Activated gamma-delta T cell (primary cell): ENCODE measurements at places on chromosomes 16 and 17.

DNA sequence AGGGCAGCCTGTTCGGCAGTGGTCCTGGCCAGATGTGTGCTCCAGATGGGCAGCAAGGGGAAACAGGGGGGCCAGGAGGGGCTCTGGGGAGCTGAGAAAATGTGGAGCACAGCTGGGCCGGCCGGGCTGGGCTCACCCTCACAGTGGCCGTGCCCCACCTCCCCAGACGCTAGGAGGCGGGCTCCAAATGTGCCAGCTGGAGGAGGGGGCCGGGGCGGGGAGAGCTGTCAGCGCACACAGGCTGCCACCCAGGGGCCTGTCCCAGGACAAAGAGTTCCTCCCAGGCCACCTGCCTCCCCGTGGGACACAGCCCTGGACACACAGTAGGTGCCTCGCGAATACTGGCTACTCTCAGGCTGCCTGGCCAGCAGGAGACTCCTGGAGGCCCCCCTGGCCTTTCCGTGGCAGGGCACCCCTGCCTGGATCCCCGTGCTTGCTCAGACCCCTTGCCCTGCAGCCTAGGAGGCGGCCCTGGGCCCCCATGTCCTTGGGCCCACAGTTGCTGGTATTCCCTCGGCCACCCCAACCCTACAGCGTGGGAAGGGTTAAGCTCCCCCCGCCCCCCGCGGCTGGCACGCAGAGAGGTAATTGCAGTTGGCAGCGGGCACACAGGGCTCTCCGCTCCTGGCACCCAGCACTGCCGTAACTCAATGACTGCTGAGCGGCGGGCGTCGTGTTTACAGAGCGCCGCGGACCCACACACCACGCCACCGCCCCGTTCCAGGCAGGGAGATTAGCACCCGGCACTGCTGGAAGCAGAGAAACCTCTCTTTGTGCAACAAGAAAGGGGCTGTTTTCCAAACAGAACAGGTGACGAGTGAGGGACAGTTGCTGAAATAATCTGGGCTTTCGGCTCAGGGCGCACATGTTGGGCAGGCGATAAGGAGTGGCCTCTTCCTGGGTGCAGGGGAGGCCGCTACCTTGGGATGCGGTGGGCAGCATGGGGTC lies 32.2 kb downstream of the BAHCC1 start:
- no peak for DNase-seq

DNA sequence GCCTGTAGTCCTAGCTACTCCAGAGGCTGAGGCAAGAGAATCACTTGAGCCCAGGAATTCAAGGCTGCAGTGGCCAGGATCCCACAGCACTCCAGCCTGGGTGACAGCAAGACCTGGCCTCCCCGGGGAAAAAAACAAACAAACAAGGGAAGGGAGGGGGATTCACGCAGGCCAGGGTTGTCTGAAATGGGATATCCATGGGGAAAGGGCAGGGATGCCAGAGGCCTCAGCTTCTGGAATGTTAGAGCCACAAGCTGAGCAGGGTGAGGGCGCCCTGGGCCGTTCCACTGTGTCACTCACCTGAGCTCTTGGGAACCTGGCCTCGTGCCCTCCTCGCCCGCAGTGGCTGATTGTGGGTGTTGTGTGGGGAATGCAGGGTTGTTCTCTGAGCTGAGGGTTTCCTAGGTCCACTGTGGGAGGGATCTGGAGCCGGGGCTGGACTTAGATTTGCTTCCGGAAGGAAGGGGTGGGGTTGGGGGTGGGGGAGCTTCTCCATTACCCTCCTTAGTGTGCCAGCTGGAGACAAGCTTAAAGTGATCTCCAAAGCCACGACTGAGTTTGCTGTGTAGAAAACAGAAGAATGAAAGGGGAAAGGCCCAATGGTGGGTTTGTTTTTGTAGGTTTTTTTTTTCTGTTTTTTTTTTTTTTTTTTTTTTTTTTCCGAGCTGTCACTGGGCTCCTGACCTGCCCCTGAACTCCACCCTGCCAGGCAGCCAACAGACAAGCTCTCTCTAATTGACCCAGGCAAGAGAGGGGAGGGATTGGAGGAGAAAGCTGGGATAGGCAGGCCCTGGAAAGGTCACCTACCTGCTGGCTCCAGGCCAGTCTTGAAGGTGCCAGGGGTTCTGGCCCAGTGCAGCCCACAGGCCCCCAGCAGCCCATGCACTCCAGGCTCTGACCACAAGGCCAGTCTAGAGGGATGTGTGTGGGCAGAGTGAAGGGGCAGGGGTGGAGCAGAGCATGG lies at the start of gene SULT1A1:
Gene SULT1A1, minus strand, starts transcription at position 414 of the 964 bp plus-strand sequence. CDS start 1,189 bp downstream, outside the sequence.
- no peak for DNase-seq

DNA sequence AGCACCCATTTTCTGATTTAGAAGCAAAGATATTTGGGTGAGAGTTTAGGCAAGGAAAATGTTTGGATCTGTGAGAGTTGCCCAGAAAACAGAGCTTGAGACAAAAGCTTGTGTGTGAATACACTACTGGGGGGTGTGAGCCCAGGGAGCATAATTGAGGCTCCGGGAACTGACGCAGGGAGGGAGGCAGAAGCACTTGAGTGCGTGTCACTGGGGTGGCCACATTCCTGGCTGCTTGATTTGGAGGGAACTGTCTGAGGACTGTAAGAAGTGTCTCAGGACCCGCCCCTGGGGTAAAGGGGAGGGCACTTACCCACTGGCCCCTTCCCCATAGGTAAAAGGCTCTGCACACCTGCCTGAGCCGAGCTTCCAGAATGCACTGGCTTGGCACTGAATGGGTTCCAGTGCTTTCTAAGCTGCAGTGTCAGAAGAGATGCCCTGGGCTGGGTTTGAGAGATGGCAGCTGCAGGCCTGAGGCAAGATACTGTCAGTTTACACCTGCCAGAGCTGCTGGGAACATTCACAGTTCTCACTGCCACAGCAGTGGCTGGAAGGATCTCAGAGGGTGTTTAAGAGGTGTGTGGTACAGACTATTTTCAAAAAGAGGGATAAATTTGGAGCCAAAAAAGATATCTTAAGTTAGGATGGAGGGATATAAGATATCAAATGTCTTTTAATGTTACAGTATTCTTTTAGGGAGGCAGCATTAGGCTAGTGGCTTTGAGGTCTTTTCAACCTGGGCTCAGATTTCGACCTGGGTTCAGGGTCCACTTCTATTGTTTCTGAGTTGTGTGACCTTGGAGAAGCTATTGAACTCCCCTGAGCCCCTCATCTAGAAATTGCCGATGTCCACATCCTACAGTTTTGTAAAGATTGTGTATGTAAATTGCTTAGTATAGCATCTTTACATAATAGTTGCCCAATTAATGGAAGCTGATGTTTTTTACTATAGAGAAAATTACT lies 6.9 kb upstream of the TEX2 start:
- no peak for DNase-seq

- no peak for DNase-seq
These were observed 54.2 kb upstream of the PMFBP1 start for GRCh38 chr16:72226136-72226535.

DNA sequence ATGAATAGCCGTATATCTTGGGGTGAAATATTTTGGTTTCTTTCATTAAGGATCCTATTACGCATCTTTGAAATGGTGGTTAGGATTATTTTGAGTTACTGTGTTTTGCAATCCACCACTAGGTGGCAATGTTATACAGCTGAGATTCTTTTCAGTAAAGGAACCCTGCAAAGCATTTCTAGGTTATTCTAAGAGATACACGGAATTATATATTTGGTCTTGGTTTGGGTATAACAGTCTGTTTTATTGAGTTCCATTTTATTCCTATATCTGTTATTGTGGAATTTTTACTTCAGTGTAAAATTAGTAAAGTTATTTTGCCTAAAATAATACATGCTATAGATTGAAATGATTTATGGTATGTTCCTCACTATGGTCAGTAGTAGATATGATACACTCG lies 62.9 kb upstream of the CPHXL start:
- no peak for DNase-seq

- no peak for DNase-seq
These were observed 9.9 kb downstream of the NXPH3 start for GRCh38 chr17:49585422-49586027.

DNA sequence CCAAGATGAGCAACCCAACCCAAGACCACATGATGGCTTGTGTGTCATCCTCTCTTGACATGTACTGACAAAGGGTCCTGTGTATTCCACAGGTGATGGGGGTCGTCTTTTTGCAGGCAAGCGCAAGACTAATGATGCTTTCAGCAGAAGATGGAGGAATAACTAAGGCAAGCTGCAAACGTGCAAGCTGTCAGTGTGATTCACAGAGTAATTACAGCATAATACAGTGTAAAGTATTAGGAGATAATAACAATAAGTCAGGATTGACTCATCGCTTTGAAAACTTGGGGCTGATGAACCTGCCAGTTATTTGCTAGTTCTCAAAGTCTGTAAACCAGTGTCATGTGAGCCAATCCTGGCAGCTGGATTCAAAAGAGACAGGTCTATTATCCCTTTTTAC lies 41.6 kb upstream of the ASIC2 start:
- no peak for DNase-seq

DNA sequence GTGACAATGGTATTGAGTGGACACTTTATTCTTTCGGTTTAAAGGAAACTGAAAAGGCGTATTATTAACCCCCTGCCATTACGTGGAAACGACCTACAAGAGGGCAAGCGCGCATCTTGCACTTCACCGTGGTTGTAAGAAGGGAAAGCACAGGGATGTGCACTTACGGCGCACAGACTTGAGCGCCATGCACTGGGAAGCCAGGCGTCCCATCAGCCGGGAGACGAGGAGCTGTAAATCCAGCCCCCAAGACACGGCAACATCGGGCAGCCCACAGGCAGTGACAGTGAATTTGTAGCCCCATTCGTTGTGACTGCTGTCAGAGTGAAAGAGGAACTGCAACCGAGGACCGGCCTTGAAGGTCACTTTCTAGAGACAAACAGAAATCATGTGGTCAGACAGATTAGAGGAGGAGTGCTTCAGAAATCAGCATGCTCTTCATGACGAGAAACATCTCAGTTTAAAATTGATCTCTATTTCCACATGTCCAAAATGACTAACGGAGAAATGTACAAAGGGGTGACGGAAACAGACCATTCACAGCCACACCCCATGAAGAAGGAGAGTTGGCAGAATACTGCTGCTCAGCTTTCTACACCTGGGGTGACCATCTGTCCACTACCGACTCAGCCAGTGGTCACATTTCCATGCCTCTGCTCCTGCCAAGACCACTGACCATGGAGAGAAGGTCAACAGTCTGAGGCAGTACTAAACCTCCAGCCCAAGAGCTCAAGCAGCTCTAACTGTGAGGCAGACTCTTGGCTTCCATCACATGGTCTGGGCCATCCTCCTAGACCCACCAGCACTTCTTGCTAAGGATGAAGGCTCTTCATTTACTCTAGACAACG lies 68.6 kb downstream of the ZZEF1 start:
- no peak for DNase-seq

GRCh38 chr16:23896832-23897821 lies 61.3 kb downstream of the PRKCB start:
- DNase-seq: no peak

DNA sequence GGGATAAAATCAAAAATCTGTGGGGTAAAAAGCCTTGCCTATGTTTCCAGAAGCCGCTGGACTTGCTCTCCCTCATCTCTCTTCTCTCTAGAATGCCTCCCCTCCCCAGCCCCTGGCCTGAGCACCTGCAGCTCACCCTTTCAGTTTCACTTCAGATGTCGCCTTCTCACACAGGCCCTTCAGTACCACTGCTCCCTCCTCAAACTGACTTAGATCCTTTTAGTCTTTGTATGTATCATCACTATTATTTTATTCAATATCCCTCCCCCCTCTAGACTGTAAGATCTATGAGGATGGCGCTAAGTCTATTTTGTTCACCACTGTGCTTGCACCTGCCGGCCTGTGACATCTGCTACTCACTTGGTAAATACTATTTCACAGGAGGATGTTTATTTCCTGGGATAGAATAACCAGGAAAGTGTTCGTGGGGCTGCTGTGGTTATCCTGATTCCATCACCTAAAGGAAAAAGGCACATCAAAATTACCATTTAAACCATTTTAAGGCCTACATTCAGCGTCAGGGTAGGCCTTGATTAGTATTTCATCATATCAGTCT lies 122.3 kb downstream of the MRTFB start:
- DNase-seq: no peak

- DNase-seq: no peak
These were observed 311.4 kb downstream of the SEC14L1 start for GRCh38 chr17:77451894-77452852.

GRCh38 chr16:88477631-88478519 lies 24.8 kb downstream of the ZFPM1 start:
- DNase-seq: no peak

DNA sequence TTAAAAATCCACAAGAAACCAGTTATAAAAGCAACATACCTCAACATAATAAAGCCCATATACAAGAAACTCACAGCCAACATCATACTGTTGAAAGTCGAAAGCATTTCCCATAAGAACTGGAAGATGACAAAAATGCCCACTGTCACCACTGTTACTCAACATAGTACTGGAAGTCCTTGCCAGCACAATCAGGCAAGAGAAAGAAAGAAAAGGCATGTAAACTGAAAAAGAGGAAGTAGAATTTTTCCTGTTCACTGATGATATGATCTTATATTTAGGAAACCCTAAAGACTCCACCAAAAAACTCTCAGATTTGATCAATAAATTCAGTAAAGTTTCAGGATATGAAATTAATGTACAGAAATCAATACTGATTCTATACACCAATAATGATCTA lies 45.1 kb downstream of the AHSP start:
- DNase-seq: no peak

DNA sequence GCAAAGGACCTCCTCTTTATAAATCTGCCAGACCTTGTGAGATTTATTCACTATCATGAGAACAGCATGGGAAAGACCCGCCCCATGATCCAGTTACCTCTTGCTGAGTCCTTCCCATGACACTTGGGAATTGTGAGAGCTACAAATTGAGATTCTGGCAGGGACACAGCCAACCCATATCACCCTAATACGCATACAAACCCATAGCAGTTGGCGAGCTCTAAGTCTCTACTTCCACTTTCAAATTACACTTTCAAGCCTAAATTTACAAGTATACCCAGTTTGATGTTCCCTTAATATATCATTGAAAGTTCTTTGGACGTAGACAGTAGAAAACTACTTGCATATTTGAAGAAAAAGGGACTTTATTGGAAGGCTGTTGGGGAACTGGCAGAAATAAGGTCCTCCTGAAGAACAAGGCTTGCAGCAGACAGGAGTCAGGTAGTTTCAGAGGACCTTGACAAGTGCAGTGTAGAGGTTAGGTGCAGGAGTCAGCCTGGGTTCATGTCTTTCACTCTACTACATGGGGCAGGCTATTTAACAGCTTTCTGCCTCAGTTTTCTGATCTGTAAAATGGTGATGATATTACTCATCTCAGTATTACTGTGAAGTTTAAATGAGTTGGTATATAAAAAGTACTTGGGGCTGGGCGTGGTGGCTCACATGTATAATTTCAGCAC lies 107.9 kb upstream of the EEF2KMT start:
- DNase-seq: no peak

GRCh38 chr16:84896847-84897246 lies 77.1 kb downstream of the CRISPLD2 start:
- no peak for DNase-seq

- no peak for DNase-seq
These were observed 23.9 kb downstream of the UBE2G1 start for GRCh38 chr17:4342535-4342934.
